ENCODE measurements at places on chromosomes 4 and X.

DNA sequence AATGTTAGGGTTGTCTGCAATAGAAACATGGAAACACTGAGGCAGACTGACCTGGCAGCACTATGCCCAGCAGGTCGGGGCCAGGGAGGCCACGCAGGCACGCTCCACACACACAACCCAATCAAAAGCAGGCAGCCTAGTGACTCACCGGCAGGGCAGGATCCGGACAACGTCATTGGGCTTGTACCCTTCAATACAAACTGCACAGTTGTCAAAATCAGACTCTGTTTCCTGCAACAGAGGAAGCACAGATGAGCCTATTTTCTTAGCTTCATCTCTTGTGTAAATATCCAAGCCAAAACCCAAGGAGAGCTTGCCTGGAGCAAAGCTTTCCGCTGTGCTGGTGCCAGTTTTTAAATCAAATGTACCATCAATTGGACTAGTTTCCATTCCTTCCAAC, 185.8 kb downstream of the RNF150 start:
- DNase-seq: no peak

GRCh38 chrX:123924186-123924585, 37.3 kb upstream of the STAG2 start:
- no peak for DNase-seq

DNA sequence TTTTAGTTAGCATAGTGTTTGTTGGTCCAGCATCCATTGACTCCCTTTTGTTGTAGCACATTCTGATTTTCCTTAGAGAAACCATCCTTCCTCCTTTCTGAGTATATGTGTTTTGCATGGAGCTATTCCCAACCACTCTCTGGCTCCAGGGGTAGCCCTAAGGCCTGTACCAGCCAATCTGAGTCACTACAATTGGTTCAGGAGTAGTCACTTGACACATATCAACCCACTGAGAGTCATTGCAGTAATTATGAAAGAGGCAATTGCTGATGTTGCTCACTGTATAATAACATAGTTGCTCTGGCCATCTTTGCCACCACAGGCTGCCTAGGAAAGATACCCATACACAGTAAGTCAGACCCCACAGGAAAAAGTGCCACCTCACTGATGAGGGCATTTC, 71.2 kb upstream of the GRID2 start:
- no peak for DNase-seq

- peak; percentile 47 for DNase-seq
These were observed at the start of gene PGRMC2 for GRCh38 chr4:128287141-128287870. TSS of gene PGRMC2 (minus strand) at chr4:128287813. CDS start at chr4:128287790, 23 bp downstream.

GRCh38 chrX:25873196-25873595, 264.9 kb upstream of the MAGEB18 start:
- peak; percentile 6 for DNase-seq

DNA sequence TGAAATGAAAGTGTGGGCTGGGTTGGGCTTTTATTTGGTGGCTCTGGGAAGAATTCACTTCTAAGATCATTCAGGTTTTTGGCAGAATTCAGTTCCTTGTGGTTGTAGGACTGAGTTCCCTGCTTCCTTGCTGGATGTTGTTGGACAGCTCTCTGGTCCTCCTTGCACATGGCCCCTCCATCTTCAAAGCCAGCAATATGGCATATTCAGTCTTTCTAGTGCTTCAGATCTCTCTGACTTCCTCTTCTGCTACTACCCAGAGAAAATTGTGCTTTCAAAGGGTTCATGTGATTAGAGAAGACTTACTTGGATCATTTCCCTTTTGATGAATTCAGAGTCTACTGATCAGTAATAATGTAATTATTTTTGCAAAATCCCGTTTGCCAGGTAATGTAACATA, 12.8 kb upstream of the IGFBP7 start:
- DNase-seq: no peak

GRCh38 chr4:32519060-32519459, 1798.9 kb downstream of the PCDH7 start:
- peak; percentile 77 for DNase-seq

DNA sequence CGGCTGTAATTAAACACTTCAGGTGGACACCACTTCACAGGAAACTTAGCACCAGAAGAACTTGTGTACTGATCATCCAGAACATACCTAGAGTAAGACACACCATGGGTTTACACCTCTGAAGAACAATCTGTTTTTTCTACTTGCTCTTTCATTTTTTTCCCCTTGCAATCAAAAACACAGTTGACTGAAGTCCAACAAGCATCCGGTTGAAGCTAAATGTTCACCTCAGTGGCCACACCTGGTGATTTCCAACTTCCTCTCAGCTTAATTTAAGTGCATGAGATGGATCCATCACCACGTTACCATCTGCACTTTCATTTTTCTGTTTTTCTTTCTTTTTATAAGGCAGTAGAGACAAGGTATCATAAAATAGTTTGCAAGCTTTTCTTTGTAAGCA, 4.9 kb upstream of the TXK start:
- DNase-seq: no peak

- DNase-seq: no peak
These were observed 11.7 kb downstream of the BBS12 start for GRCh38 chr4:122744229-122744628.

- DNase-seq: no peak
These were observed 16.0 kb downstream of the UBA6 start for GRCh38 chr4:67684839-67685531.

DNA sequence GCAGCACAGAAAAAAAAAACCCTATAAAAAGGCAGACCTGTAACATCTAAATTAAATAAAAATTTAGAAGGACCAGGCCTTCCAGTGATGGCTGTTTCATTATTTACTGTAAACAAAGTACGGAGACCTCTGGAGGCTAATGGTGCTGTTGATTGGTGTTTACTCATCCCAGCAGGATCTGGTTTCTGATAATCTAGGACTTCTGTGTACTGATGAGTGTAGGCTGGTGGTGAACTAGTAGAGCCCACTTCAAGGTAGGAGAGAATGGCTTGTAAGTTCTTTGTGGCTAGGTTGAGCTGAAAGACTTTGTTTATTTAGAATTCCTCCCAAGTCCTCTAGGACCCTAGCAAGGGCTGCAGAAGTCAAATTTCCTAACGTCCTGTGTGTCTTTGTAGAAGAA, 398.1 kb upstream of the PITX2 start:
- no peak for DNase-seq

DNA sequence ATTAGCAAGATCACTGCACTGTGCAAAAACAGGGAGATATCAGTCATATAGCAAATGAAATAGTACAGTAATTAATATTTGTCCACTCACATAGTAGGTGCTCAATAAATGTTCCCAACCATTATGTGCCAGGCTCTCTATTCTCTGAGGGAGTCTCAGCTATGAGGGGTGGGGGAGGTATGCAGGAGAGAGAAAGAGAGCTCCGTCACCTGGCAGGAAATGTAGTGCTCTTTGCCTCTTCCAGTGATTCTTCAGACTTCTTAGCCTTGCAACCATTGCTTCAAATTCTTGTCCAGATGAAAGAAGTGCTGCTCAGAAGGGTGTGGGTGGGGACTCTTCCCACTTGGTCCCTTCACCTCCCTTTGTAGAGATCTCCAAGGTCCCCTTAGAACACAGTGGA, 84.5 kb upstream of the SPRY1 start:
- DNase-seq: no peak

DNA sequence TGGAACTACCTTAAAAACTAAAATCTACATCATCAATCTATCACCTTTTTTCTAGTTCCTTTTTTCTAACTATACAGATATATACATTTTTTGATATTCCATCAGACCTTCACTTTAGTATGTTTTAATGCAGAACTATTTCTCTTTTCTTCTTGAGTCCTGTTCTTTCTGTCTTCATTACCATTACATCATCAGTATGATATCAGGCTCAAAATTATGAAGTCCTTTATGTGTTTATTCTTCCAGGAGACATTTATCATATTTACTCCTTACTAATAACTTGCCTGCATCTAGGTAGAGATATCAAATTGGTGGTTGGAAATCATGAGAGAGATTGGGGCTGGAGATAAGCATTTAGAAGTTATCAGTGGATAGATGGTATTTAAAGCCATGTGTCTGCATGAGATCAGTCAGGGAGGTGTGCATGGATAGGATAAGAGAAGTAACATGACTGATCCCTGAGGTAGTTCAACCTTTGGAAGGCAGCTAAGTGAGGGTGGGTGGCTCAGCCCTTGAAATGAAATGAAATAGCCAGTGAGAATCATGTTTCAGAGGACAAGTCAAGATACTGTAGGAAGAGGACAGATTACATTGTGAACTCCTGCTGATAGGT, 43.1 kb downstream of the MRPL1 start:
- DNase-seq: no peak

- DNase-seq: peak; percentile 3
These were observed 295.3 kb downstream of the GRID2 start for GRCh38 chr4:92599044-92599443.

DNA sequence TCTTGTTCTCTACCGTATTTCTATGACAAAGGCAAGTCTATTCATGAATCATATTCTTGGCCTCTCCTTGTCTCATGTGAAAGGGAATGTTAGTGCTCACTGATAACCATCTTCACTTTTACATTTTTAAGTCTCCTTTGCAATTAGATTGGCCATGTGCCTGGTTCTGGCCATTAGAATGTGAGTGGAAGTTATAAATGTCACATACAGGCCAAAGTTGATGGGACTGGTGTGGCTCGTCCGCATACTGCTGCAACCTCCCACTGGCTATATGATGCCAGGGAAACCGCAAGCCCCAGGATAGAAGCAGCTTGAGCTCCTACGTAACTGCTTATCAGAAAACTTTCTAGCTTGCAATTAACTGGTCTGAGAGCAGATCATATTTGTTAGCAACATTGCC, 86.1 kb downstream of the MAGEC1 start:
- DNase-seq: no peak

- DNase-seq: no peak
These were observed 211.1 kb upstream of the NUDT6 start for GRCh38 chr4:123133397-123134050.

DNA sequence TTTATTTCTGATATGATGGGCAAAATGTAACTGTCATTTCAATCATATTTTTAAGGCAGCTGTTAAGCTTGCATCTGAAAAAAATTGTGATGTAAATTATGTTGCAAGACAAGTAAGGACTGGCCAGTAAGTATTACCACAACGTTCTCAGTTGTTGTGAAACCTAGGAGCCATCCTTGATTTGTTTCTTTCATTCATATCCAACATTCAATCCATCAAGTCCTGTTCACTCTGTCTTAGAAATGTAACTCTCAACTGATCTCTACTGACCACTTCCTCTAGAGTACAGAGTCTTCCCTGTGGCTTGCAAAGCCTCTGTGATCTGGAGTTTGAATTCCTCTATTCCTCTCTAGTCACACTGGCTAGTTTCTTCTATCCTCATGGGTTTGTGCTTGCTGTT, 161.4 kb upstream of the MAD2L1 start:
- no peak for DNase-seq

DNA sequence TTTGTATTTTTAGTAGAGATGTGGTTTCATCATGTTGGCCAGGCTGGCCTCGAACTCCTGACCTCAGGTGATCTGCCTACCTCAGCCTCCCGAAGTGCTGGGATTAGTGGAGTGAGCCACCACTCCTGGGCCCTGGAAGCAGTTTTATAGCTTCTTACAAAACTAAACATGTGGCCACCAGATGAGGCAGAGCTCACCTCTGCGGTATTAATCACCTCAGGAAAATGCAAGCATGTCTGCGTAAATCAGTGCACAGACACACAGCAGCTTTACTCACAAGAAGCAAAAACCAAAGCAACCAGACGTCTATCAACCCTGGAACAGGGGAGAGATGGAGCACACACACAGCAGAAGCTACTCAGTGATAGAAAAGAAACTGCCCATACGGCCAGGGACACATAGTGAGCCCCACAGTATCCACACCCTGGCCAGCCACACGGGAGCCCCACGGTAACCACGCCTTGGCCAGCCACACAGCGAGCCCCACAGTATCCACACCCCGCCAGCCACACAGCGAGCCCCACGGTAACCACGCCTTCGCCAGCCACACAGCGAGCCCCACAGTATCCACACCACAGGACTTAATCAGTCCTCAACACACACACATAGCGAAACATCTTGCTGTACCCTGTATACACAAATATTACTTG, 30.2 kb downstream of the PPP2R3B start:
- DNase-seq: no peak

DNA sequence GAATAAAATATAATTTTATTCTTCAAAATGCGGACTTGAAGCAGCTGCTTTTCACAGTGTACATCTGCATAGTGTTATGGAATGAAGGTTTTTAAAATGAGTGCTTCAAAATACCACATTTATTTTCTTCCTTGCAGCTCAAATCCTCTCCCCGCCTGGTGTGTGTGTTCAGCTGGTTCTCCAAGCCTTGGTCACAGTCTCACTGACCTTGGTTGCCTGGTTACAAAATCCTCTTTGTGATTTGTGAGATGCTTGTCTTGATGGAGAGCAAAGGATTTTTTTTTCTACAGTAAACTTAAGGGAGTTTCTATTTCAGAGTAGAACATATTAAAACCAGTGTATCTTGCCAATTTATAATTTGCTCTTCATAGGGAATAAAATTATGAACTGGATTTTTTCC, 139.2 kb downstream of the PCDH18 start:
- no peak for DNase-seq

- peak; percentile 72 for DNase-seq
These were observed at the start of gene ARHGAP24 for GRCh38 chr4:85474818-85475630. TSS of gene ARHGAP24 (plus strand) at chr4:85475150.

DNA sequence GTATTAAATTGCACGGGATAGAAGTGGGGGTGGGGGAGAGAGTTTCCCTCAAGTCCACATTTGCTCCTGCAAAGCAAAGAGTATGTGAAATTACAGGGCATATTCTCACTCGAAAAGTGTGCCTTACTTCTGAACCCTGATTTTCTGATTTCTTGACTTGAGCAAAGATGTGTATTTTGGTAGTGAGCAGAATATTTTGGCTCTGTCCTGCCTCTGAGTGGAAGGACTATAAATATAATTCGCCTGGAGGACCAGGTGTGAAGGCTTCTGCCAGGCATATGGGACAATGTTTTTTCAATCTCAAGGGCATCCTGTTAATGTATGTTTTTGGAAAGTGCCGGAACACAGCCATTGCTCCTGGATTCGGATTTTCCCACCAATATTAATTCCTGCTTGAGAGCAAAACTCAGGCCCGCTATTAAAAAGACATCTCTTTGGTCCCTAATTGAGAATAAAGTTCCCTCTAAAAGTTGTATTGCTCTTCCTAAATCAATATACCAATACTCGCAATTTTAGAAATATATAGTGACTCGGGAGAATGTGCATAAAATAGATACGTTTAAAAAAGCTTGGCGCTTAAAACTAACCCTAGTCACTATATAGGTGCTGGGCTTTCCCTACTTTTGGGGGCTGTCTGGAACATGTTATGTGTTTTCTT, 15.3 kb upstream of the PITX2 start:
- no peak for DNase-seq

DNA sequence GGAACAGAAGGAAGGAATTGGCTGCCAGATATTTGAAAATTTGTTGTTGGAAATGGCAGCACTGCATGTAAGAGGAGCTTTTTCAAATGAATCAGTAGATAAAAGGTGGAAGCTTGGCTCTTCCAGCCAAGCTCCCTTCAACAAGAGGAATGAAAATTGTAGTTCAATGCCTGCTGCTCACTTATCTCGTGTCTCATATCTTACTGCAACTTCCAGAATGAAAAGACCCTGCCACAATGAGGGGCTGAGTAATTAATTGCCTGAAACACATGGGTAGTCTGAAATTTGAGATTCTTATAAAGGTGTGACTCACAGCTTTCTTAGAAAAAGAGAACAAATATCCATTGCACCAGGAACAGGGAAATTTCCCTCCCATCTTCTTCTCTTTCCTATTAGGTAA, 53.0 kb downstream of the HAND2 start:
- DNase-seq: no peak

Measured in Caki2 (cell line).